ENCODE measurements at places on chromosomes 4 and X.

- no peak for DNase-seq
Measured at GRCh38 chr4:140102421-140102820, 51.6 kb downstream of the MAML3 start.

DNA sequence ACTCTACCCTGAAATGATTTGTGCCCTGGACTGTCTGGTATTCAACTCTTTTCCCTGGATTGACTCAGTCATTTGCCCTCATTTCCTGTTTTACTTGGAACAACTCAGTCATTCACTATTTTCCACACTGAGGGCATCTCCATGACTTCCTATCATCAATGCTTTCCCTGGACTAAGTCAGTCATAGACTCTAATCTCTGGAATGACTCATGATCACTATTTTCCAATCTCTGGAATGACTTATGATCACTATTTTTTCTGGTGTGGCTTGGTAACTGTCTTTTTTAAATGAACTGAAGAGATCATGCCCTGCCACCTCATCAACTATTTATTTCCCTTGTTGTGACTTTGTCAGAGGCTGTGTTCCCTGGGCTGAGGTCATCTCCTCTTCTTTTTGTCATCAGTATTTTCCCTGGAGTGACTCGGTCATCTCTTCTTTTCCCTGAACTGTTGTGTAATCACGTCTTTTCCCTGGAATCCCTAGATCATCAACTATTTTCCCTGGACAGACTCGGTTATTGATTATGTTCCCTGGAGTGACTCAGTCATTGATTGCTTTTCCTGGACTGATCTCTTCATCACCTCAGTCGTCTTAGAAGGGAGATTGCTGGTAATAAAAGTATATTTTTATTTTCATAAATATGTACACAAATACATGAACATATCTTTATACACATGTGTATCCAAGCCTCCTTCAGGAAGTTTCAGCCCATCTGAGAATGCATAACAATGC is 327.1 kb upstream of the VCX start:
- DNase-seq, result no peak

DNA sequence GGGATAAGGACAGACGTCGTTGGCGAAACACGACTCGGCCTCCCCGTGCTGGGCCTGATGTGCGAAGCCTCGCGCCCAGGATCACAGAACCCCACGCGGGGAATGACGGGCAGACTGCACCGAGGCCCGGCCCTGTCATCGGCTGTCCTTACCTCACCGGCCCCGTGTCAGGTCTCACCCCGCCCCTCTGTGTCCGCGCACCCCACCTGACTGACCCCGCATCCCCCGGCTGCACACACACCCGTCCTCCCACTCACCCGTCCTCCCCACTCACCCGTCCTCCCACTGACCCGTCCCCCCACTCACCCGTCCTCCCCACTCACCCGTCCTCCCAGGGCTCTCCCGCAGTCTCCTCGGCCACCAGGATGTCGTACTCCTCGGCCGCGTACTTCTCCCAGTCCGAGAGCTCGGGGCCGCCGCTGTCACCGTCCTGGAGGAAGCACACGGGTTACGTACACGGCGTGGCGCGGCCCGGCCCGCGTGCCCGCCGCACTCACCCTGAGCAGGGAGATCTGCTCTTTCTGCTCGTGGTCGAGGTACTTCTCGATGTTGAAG is 19.8 kb upstream of the GTPBP6 start:
- no peak for DNase-seq

GRCh38 chrX:134542485-134542884 is 82.5 kb downstream of the HPRT1 start:
- no peak for DNase-seq

DNA sequence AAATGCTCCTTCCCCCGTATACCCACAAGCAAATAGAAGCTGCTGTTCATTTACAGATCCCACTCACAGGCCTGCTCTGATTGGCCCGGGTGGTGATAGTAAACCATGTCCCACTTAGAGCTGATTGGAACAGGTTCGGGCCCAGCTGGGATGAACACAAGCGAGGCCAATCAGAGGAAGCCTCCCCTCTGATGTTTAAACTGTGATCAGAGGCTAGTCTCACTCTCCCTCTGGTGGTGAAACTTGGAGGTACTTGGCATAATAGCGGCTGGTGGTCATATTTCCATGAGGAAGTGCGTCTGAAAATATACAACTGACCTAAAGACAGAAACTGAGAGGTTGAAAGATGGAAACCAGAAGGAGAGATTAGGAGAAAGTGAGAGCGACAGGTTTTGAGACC is 51.5 kb upstream of the TRPC3 start:
- peak; percentile 44 for DNase-seq

GRCh38 chr4:15706646-15707362 is 3.9 kb downstream of the BST1 start:
- no peak for DNase-seq

GRCh38 chrX:14489437-14489836 is 39.9 kb upstream of the GLRA2 start:
- DNase-seq, result no peak

GRCh38 chr4:12408364-12408763 is 979.7 kb upstream of the HS3ST1 start:
- no peak for DNase-seq

DNA sequence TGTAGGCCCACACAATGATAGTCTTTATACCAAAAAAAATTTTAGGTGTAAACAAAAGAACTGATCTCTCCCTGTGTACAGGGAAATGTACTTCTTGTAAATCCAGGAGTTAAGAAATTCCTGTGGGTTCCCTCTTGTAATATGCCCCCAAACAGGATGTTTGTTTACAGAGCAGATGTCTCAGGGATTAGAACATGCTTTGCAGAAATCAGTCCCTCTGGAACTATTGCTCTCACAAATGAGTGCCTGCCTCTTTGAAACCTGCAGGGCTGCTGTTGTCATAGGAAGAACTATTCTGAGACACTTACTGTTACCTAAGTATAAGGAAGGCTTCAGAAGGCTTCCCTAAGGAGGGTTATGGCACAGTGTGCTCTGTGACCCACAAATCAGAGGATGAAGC is 35.6 kb downstream of the PAK3 start:
- no peak for DNase-seq

DNA sequence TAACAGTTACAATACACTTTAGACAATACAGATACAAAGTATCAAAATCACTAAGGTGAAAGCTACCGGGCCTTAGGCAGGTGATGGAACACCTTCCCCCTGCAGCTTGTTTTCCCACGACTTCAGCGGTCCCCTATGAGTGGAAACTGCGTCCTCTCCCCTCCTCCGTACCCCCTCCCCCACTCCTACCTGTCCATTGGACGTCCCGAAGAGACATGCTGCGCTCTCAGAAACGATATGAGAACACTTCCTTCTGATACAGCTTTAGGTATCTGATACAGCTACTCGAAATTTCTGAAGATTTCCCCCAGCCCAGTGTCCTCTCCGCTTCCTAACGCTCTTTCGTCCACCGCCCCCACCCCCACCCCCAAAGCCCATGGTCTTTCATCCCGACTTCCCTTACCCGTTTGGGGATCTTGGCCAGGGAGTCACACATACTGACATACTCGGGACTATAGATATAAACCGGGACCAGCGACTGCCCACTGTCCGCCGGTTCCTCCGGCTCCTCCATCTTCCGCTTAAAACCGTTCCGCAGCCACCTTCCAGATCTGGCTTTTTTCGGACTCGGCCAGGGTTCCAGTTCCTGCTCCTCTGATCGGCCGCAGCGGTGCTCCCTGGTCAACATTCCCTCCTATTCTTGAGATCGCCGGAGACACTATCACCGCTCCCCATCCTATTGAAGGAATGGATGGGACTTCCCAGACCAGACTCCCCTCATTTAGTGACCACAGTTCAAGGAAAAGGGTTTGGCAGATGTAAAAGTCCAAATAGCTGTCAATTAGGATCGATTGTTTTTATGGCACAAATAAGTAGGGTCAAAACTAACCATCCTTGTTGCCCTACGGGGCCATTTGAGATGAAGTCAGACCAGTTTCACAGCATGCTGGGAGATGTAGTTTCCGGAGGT is at the start of gene HDAC8:
Gene HDAC8 (minus strand): TSS at position 596 of the 910 bp plus-strand sequence. CDS start 82 bp downstream, at position 514.
- DNase-seq, result peak; percentile 64

DNA sequence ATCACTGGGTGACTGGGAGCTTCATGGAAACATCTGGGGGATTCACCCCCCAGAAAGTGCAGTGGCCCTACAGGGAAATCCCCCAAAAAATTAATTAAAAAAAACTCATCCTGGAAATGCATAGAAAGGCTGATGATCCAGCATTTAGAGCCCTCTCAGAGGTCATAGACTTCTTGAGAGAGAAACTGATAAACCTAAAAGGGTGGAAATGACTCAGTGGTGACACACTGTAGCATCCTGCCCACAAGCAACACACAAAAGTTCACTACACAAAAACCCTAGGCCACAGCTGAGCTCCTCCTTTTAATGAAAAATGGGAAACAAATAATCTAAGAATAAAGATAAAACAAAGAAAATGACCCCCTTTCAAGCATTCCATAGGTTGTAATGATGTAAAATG is 911.5 kb downstream of the GLUD2 start:
- DNase-seq, result no peak

GRCh38 chr4:152735396-152735859 is 44.1 kb downstream of the TIGD4 start:
- DNase-seq, result peak; percentile 39

DNA sequence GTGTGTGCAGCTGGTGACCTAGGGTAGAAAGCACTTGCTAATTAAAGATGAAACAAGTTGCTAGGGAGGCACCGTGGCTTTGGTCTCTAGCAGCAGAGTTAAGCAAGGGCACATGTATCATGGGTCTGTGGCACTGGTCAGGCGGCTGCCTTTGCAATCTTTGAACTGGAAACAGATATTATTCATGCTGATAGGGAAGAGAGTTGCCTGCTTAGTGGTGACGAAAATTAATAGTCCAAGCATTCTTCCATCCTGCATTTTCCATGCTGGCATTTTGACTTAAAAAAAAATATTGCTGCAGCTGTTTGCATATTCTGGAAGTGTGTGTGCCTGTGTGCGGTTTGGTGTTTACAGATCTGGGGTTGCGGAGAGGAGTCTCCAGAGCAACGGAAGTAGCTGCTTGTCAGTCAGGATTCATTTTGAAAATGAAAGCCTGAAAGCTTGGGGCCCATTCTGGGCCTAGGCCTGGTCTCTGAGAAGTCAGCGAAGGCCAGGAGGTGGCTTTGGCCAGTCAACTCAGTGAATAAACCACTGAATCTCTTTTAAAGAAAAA is 2.3 kb upstream of the SOWAHD start:
- DNase-seq, result peak; percentile 46

- no peak for DNase-seq
Measured at GRCh38 chr4:184890499-184890898, 64.7 kb upstream of the ACSL1 start.

DNA sequence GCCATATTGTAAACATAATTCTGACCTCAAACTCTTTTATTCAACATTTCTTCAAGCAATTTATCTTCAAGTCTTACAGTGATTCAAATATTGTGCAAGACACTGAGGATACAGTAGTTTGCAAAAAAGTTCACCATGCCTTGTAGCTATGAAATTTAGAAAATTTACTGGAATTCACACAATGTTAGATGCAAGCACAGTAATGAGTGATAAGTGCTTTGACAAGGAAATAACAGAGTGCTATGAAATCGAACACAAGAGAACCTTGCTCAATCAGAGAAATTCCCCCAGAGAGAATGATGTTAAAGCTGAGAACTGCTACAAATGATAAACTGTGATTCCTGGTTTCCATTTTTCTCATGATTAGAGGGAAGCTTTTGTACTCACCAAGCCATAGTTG is 952.9 kb downstream of the FAT4 start:
- no peak for DNase-seq

GRCh38 chr4:137283737-137284136 is 248.6 kb downstream of the PCDH18 start:
- DNase-seq, result no peak

- peak; percentile 13 for DNase-seq
Measured at GRCh38 chr4:38560768-38561558, 103.0 kb upstream of the KLF3 start.

GRCh38 chrX:34900691-34901090 is 41.9 kb upstream of the FAM47B start:
- DNase-seq, result no peak

GRCh38 chr4:140049849-140050637 is 103.9 kb downstream of the MAML3 start:
- DNase-seq, result no peak

DNA sequence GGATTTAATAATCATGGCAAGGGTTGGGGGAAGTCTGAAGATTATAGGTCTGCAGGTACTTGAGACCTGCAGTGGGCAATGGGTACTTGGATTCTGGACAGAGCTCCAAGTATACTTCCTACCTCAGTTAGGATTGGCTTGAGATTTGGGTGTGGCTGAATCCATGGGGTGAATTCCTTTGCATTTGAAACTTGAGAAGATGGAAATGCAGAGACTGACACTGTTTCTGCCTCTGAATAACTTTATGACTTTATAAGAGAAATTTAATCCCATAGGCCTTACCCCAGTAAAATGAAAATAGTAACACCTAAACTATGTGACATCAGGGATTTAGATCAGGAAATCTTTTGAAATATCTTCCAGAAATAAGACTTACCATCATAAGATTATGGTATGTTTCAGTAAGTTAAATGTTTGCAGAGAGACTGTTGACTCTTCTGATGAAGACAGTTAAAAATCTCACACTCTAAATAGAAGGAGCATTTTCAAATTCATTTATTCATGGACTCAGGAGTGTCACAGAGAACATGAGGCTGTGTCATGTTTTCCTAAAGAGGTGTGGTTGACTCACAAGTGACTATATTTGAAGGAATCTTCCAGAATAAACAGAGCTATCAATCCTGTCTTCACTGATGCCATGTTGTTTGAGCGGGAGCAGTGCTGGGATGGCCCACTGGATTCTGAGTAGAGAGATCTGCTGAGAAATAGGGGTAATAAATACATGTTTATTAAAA is 513.5 kb upstream of the NR3C2 start:
- no peak for DNase-seq

DNA sequence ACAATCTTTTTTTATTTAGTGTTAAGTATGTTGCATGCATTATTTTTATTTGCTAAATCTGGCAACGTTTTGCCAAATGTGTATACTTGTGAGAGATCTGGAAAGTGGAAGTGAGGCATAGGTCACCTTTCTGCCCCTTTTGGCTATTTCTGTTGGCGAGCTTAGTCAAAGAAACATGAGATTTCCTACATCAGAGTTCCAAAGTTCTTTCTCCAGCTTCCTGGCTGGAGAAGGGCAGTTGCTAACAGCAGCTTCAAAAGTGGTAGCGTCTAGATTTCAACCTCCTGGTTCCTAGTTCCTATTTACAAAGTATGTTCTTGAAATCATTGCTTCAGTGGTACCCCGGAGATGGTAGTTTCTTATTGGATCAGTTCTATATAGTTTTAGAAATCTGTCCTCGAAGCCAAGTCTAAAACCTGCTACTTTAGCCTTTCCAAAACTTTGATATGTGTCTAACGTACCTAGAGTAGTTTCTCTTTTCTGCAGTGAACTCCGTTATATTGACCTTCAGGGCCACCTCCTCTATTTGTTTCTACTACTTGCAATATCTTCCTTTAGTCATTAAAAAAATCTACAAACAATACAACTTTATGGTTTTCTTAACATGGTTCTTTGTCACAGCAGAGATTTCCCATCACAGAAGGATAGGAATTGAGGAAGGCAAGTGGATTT is 455.8 kb upstream of the FTHL17 start:
- no peak for DNase-seq

DNA sequence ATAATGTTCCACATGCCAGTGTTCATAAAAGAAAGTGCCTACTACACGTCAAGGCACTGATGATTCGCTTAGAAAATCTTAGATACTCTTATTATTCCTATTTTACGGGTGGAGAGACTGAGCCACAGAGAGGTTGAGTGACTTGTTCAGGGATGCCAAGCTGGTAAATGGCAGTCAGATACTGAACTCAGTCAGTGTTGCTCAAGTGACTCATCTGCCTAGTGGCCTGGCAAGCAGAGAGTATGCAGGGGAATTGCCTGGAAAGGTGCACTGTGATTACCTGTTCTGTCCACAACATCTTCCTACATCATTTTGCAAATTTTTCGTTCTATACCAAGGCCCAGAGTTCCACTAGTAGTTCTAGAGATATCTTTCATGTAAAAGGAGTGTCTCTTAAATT is 68.4 kb downstream of the RAPGEF2 start:
- DNase-seq, result peak; percentile 10

Measured in CD4-positive, alpha-beta T cell treated with Interleukin-2 at 100 ng/mL for 4 hours (primary cell).